ENCODE measurements at places on chromosomes 4 and X. TPM values are rescaled to one million over a fixed set of nuclear protein-coding genes. Genes with fewer than 3 reads are reported as not detected.

- no peak for DNase-seq
Measured at GRCh38 chrX:46306103-46306502, 239.1 kb downstream of the ZNF674 start.

DNA sequence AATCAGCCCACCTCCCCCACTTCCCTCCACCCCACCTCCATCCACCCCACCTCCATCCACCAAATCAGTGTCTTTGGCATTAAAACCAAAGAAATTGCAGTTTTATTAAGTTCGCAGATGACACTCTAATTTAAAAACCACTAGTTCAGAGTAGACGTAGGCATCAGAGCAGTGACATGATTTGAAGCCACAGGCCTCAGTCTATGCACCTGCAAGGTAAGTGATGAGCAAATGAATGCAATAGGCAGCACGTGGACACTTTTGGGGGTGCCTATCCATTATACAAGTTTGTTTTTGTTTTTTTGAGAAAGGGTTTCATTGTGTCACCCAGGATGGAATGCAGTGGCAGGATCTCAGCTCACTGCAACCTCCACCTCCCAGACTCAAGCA lies 88.0 kb upstream of the TRIM2 start:
- no peak for DNase-seq

- no peak for DNase-seq
Measured at GRCh38 chrX:119230850-119231249, 5.2 kb upstream of the PGRMC1 start.

DNA sequence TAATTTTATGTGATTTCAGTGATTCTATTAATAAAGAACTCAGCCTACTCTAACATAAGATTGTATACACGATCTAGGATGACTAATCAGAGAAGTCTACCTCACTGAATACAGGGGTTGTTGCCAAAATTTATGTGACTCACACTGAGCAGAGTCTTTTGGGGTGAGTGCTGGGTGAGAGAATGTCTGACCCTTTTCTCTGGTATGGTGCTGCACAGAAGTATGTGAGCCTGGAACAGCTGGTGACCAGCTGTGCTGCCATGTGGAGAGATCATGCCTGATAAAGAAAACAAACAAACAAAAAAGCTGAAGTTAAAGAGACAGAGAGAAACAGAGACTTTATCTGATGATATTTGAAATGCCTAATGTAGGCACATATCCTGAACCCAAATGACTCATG lies 618.1 kb upstream of the GRIA3 start:
- no peak for DNase-seq

DNA sequence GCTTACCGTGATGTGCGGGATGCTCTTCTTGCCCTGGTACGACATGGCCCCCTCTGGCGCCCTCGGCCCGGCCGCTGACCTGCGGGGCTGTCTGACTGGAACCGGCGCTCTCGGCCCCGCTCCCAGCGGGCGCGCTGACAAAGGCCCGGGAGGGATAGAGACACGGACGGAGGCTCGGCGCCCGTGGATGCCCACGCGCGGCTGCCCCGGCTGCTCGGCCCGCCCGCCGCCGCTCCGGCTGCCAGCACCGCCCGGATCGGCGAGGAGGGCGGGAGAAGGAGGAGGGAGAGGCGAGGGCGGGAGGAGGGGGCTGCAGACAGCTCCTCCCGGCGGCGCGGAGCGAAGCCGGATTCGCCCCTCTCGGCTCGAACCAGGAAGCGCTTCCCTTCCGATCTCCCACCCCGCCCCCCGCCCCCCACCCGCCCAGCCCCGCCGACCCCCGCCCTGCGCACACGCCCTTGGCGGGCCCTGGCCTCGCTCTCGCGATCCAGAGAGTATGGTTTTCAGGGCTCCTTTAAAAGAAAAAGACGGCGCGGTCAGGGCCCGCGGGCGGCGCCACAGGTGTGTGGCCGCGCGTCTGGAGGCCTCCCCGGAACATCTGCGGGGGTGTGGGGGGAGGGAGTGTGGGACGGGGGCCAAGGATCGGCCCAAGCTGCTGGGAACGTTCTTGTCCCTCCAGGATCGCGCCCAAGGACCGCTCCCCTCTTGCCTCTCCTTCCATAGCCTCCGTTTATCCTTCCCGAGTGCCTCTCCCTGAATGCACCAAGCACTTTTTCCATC lies 4.5 kb downstream of the CRMP1 start:
- DNase-seq: peak; percentile 73

GRCh38 chr4:33722254-33722653 lies 2522.1 kb downstream of the ARAP2 start:
- DNase-seq: no peak

- no peak for DNase-seq
Measured at GRCh38 chrX:16783452-16783851, 2.8 kb upstream of the TXLNG start.

DCTD gene
- total RNA-seq: 62.6 TPM

- no peak for DNase-seq
Measured at GRCh38 chr4:174910271-174910670, 7.9 kb upstream of the ADAM29 start.

GRCh38 chr4:73674451-73674919 lies 54.2 kb upstream of the RASSF6 start:
- DNase-seq: no peak

- DNase-seq: no peak
Measured at GRCh38 chrX:5852941-5853340, 375.7 kb downstream of the NLGN4X start.

NPY5R gene
- 4.6 TPM for total RNA-seq

DNA sequence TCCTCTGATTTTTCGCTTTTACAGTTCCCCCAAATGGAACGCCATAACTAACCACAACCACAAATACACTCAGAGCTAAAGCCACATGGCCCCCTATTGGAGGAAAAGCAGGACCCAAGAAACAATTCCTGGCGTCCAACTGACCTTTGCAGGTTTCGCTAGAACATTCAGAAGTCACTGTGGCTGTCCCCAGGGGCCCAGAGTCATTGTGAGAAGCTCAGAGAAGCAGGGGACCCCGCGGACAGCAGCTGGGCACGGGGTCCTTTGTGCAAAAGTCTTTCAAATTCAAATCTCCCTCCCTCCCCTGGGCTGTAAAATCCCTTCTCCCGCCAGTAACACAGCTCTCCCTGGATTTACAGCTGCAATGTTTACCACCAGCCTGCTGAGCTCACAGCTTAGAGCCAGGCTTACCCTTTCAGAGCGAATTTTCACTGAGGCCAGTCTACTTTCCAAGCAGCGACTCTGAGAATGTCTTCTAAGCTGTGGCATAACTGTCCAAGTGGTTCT lies 214.8 kb downstream of the CRLF2 start:
- no peak for DNase-seq

- DNase-seq: no peak
Measured at GRCh38 chr4:2583517-2583916, 47.1 kb downstream of the FAM193A start.

DNA sequence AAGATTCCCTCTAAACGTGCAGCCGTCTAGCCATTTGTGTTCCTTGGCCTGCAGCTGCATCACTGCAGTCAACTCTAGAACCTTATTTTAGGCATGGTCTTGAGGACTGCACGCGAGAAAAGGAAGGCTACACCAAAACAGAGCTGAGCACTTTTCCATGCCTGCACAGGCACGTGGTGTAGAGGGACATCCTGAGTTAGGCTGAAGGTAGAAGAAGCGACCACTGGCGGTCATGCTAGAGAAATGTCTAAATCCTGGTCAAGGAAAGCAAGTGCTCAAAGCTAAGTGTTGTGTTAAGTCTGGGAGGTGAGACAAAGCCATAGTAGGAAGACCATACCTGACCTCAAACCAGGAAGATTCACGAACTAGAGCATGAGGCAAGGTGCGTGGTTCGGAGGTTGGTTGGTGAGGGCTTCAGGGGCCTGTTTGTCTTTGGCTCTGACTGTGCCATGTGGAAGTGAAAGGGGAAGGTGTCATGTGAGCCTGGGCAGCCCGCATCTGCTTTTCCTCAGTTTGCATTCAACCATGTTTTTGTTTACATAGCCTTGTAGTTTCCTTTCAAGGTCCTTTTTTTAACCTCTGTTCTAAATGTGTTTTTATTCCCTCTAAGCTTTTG lies 203.8 kb downstream of the AASDH start:
- no peak for DNase-seq

DNA sequence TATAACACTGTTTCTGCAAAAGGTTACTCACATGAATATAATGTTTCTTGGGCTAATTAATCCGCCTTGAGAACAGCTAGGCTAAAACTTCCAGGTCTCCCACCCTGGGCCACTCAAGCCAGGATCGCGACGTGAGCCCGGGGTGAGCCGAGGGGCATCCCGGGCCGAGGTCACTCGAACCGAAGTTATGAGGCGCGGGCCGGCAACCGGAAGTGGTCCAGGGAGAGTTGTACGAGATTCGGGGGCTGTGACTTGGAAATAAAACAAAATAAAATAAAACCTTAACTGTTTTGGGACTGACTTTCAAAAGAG lies 317 bp downstream of the CMC4 start:
- no peak for DNase-seq

FGA gene
- total RNA-seq: not detected

DNA sequence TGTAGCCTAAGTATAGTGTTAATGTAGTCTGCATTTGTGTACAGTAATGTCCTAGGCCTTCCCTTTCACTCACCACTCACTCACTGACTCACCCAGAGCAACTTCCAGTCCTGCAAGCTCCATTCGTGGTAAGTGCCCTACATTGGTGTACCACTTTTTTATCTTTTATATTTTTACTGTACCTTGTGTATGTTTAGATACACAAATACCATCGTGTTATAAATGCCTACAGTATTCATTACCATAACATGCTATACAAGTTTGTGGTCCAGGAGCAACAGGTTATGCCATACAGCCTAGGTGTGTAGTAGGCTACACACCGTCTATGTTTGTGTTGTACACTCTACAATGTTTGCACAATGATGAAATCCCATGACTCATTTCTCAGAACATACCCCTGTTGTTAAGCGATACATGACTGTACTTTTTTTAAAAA lies 15.4 kb downstream of the TSPAN5 start:
- no peak for DNase-seq

WAS gene
- total RNA-seq: 7.6 TPM

GRCh38 chr4:133969202-133969848 lies 232.3 kb downstream of the PABPC4L start:
- DNase-seq: no peak

DNA sequence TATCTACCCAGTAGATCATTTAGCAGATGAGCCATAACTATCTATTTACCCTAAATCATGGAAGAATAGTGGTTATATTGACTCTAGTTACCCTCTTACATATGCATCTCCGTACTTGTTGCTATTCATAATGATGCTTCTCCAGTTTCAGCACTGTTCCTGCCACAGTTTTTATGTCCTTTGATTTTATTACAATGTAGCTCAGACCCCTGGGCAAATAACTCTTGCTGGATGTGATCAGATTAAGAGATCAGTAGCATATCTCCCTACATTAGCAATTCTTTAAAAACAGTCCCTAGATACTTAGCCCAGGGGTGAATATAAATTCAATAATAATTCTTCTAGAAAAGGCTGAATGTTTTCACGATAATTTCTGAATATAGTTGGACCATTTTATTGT lies 696.5 kb downstream of the ADGRL3 start:
- DNase-seq: no peak

DNA sequence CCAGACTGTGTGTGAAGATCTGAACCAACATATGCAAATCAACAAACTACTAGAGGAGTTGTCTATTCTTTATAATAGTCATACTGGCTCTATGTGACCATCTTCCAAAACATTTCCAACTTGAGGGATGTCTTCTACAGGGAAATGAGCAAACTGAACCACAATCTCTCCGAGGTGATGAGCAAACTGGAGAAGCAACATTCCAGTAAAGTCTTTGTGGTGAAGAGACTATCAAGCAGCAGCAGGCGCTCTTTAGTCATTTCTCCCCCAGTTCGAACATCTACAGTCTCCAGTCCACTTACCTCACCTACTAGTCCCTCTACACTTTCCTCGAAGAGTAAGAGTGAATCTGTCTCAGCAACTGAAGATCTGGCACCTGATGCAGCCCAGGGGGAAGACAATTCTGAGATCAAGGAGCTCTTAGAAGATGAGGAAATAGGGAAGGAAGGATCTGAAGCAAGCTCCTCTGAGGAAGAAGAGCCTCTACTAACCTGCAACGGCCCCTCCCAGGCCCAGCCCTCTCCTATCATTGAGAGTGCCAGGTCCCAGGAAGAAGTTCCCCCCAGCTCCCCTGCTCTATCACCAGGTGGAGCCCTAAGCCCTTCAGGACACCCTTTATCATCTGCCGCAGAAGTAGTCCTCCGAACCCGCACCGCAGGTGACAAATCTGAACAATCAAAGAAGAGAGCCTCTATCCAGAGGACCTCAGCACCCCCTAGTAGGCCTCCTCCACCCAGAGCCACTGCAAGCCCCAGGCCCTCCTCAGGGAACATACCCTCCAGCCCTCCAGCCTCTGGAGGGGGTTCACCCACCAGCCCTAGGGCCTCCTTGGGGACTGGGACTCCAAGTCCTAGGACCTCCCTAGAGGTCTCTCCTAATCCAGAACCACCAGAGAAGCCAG lies 98.1 kb downstream of the HNRNPD start:
- no peak for DNase-seq

DNA sequence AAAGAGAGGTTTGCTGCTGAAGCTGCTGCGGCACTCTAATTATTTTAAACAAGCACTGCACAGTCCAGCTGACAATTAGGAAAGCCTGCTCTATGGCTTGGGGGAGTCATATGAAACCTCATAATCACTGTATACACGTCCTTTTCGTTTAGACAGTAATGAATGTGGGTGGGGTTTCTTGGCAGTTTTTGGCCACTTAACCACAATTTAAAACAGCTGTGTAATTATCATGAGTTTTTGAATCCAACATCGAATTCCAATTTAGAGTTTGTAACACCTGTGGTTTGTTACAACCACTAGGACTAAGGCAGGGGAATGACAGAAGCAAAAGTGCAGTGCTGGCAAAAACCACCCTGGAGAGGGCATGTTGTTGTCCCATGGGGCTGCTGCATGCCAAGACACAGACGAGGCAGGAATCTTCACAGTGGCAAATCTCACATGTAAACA lies 99.5 kb downstream of the CXXC4 start:
- no peak for DNase-seq

KCND1 gene
- total RNA-seq: 4.2 TPM
